ENCODE measurements at places on chromosomes 12 and 14.

- no peak for DNase-seq
Measured at GRCh38 chr12:27207615-27208413, 36.3 kb upstream of the STK38L start.

GRCh38 chr14:22553445-22553844, 35.6 kb downstream of the DAD1 start:
- no peak for DNase-seq

GRCh38 chr12:79956896-79957295, 22.0 kb upstream of the PPP1R12A start:
- DNase-seq: no peak

- no peak for DNase-seq
Measured at GRCh38 chr12:30631740-30632139, 63.9 kb downstream of the IPO8 start.

- DNase-seq: no peak
Measured at GRCh38 chr12:108649669-108650068, 16.0 kb upstream of the SELPLG start.

- DNase-seq: no peak
Measured at GRCh38 chr12:1222858-1223639, 232.0 kb downstream of the ERC1 start.

GRCh38 chr12:132703641-132704040, 7.0 kb upstream of the PGAM5 start:
- no peak for DNase-seq

GRCh38 chr12:25771476-25771875, 187.0 kb upstream of the RASSF8 start:
- no peak for DNase-seq

DNA sequence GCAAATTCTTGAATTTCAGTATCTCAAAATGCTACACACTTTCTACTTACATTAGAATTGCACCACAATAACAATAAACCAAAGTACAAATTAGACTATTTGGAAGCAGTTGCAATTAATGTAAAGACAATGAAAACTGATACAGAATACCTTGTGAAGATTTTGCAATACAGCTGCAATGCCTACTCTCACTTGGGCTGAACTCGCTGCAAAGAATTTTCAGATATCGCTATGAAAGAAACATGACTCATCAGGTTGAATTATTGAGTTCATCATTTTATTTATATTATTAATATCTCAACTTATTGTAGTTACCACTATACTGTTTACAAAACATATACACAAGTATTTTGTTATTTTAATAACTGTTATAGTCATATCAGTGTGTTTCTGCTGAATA, 108.0 kb upstream of the TMTC2 start:
- DNase-seq: no peak

GRCh38 chr12:108616941-108617858, 16.5 kb downstream of the SELPLG start:
- DNase-seq: peak; percentile 80

DNA sequence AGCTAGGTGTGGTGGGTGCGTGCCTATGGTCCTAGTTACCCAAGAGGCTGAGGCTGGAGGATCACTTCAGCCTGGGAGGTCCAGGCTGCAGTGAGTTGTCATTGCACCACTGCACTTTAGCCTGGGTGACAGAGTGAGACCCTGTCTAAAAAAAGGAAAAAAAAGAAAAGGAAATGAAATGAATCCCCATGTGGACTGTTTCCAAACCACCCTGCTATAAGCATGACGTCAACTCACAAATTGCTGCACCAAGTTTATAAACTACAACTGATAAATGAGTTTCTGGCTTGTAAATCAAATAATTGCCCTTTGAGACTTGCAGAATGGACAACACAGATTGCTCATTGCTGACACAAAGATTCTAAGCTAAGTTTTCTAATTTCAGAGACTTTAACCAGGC, 51.0 kb upstream of the STK38L start:
- DNase-seq: no peak

DNA sequence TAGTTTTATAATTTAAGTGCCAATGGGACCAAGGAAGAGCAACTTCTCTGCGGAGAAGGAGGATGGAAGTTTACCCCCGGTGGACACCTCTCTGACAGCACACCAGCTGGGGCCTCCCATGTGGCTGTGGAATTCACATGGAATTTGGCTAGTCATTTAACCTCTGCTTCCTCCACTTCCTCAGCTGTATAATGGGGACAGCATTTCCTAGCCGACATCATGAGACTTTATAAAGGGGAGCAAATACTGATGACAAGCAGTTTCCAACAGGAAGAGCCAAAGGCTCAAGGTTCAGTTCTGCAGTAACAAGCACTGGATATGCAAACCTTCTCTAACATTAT, 7.5 kb downstream of the DUSP6 start:
- DNase-seq: no peak

DNA sequence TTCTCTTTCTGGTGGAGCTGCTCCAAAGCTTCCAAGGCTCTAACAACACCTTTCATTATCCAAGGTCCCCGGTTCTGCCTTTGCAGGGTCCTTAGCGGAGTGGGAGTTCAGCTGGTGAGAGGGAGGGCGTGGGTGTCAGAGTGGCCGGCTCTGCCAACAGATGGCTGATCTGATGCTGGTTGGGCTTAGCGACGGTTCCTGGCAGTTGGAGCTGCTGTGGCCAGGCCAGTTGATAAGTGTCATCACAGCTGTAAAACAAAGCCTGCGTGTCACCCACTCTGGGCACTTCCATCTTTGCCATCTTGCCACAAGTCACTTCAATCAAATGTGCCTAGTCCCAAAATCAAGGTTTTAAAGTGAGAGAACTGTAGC, 36.3 kb downstream of the RIN3 start:
- no peak for DNase-seq

GRCh38 chr14:34013721-34014060, 62.8 kb upstream of the EGLN3 start:
- DNase-seq: no peak

DNA sequence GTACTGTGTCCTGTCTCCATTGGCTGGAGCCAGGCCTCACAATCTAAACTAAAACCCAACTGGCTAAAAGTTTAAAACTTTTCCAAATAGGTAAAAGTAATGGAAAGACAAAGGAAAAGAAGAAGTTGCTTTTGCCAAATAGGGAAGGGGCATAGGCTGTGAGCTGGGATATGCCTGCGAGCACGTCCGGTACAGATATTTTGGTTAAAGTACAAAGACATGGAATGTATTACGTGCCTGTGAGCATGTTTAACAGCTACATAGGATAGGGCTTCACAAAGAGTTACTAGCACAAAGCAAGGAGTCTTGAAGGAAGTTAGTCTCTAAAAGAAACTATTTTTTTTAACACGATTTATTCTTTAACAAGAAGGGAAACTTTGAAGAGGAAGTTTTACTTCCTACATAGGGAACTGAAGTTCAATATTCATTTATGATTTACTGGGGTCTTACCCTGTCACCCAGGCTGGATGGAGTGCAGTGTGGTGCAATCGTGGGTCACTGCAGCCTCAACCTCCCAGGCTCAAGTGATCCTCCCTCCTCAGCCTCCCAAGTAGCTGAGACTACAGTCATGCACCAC, 41.9 kb upstream of the INF2 start:
- no peak for DNase-seq
